ENCODE measurements at places on chromosomes 5 and 9. TPM values are rescaled to one million over a fixed set of nuclear protein-coding genes. Genes with fewer than 3 reads are reported as not detected.
A peak's percentile ranks its signal among the peaks of the same experiment; 100 is the strongest.

DNA sequence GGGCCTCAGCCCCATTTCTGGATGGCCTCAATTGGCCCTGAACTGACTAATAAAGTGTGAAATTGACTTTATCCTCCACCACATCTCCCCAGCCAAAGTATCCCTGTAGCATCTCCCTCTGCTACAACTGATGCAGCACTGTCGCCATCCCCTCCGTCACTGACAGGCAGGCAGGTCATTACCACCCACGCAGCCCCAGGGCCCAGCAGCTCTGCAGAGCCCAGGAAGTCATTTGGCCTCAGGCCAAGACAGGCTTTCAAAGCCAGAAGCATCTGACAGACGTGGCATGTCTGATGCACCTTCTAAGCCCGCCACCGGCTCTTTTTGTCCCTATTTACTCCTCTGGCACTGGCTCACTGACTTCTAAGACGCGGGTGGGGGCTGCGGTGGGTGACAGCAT, 65.3 kb downstream of the ARHGEF37 start:
- DNase-seq: peak; percentile 73

GRCh38 chr9:133428617-133429101, 6.5 kb downstream of the ADAMTS13 start:
- no peak for DNase-seq

DNA sequence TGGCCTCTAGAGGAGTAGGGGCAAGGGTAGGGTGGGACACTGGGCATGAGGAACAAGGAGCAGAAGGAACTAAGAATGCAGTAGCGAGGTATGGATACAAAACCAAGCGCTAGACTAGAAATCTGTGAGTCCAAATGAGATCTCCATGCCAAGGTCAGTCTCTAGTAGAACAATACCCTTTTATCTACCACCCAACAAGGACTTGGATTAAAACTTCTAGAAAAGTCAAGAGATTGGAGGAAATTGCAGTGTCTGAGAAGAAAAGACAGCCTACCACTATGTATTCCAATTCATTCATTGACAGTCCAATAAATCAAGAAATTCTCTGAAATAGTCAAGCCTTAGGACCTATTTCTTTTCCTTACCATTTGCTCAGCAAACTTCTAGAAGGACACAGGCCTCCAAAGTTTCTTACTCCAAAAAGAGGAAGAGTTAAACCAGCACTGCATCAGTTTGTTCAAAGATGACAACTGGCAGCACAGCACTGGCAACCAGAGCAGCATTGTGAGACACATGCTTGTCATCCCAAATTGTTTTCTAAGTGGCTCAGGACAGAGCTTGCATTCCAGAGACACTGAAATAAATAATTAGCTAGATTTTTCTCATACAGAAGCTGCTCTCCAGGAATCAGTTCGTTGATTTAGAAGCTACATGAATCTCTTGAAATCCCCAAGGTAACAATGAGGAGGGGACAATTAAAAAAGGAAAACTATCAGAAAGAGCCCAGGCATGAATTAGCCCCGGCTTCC, 22.6 kb downstream of the ABCA1 start:
- no peak for DNase-seq

DNA sequence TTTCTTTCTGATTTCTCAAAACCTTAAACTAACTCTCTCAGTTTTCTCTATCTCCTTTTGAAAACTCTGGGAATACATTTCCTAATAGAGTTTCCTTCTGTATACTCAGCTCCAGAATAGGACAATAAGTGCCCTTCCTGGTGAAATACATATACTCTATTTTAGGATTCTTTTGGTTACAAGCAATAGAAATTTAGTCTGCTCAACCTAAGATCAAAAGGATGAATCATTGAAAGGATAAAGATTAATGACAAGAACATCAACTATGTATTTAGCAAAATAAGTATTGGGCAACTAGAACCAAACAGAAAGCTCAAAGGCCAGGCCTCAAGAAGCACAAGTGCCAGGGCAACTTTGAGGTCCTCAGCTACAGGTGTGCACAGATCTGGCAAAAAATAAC, 127.1 kb downstream of the ADAMTSL1 start:
- no peak for DNase-seq

GRCh38 chr9:92978345-92978875, 31.1 kb downstream of the FGD3 start:
- no peak for DNase-seq

DNA sequence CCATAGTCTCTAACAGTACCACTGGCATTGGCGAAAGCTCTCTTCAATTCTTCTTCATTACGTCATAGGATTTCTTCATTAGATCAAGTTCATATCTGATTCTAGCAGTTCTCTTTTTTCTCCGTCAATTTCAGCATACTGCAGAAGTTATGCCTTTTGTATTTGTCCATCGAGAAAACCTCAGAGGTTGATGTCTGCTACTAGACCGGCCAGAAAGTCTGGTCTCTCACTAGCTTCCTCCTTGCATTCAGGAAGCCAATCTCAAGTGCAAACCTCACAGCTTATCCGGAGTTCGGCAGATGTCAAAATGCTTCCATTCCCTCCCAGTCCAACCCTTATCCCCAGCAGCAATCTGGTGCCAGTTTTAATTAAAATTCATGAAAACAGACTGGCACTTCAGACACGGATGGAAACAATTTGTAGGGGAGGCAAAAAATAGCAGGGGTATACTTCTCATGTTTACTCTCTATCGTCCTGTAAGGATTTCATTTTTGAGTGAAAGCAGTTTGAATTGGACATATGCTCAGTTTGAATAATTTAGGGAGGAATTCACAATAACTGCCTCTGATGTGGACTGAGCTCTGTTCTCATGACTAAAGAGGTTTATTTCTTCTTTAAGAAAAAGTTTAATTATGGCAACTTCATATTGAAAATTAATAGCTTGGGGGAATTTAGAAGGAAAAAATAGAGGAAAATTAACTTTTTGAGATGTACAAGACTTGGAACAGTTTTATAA, 56.4 kb upstream of the TMC1 start:
- no peak for DNase-seq

GRCh38 chr5:109690242-109690974, 681 bp downstream of the MAN2A1 start:
- DNase-seq: no peak

- DNase-seq: no peak
Measured at GRCh38 chr9:30478684-30479083, 1905.8 kb upstream of the ACO1 start.

GRCh38 chr5:123814801-123815470, 303.0 kb downstream of the CSNK1G3 start:
- DNase-seq: no peak

GRCh38 chr5:55900068-55900467, 48.9 kb downstream of the IL31RA start:
- no peak for DNase-seq

DNA sequence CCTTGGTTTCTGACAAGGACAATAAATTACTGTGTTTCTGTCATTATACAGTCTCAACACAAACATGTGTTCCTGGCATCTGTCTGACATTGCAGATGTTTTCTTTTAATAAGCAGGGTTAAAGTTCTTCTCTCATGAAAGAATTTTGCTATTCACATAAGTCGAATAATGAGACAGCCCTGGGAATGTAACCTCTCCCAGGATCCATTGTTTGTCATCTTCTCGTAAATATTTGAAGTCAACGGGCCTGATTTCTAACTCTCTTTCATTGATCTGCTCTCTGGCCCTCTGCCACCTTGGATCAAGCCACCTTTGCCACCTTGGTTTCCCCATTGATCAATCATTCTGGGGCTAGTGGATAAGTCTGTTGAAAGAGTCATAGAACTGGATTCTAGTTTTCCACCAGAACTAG, 12.9 kb upstream of the CAST start:
- no peak for DNase-seq

- no peak for DNase-seq
Measured at GRCh38 chr9:8223861-8224260, 424.3 kb upstream of the DMAC1 start.

- DNase-seq: no peak
Measured at GRCh38 chr5:158644301-158644700, 455.4 kb downstream of the EBF1 start.

DNA sequence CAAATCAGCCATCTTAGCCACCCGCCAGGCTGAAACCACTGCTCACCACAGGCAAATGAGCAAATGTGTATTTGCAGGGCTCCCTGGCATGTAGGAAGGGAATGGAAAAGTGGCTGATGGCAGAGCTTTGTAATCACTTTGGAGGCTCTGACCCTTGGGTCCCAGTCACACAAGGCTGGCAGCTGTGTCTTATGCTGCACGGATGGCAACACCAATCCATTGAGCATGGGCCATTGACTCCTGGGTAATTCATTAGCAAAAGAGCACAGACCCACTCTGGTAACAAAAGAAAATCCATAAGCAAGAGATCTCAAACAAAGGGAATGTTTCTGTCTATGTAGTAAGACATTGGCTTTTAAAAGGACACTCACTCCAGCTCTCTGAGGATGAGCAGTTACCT, 57.6 kb downstream of the SPOCK1 start:
- DNase-seq: no peak

DNA sequence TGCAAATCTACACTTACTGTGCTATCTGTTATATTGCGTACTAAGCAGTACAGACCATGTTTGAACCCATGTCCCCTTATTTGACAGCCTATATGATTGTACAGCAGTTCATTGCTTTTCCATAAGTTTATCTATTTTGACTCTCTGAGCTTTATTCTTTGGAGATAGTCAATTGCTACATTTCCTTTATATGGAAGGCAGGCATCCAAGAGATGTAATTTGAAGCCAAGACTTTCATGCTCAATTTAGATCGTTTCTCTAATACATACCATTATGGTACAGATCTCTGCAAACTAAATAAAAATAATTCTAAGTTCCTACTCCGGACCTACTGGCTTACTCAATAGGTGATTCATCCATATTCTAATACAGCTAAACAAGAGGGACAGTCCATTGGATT, 424.8 kb downstream of the TMEM38B start:
- DNase-seq: no peak

The INSL6 gene
- total RNA-seq: not detected

The ZBTB34 gene
- total RNA-seq: 8.3 TPM

The PHF24 gene
- not detected for total RNA-seq

The FOXD4L6 gene
- total RNA-seq: not detected

Measured in naive thymus-derived CD8-positive, alpha-beta T cell (primary cell).